ENCODE measurements at places on chromosomes 3 and 15. TPM values are rescaled to one million over a fixed set of nuclear protein-coding genes. Genes with fewer than 3 reads are reported as not detected.

DNA sequence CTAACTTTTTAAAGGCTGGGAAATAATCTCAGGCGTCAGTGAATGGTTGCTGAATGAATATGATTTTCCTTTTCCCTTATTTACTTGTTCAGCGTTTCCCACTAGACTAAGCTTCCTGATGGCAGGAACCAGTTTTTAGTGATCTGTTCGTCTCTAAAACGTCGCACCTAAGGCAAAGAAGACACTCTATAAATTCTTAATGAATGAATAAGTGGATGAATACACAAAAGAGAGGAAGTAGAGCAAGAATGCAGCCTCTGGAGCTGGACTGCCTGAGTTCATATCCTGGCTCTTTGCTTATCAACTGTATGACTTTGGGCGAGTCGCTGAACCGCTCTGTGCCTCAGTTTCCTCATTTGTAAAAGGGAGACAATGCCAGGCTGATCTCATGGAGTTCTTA lies 38.7 kb downstream of the WNT7A start:
- DNase-seq = no peak

- no peak for DNase-seq
These were observed 259.5 kb downstream of the UACA start for GRCh38 chr15:70503798-70504298.

DNA sequence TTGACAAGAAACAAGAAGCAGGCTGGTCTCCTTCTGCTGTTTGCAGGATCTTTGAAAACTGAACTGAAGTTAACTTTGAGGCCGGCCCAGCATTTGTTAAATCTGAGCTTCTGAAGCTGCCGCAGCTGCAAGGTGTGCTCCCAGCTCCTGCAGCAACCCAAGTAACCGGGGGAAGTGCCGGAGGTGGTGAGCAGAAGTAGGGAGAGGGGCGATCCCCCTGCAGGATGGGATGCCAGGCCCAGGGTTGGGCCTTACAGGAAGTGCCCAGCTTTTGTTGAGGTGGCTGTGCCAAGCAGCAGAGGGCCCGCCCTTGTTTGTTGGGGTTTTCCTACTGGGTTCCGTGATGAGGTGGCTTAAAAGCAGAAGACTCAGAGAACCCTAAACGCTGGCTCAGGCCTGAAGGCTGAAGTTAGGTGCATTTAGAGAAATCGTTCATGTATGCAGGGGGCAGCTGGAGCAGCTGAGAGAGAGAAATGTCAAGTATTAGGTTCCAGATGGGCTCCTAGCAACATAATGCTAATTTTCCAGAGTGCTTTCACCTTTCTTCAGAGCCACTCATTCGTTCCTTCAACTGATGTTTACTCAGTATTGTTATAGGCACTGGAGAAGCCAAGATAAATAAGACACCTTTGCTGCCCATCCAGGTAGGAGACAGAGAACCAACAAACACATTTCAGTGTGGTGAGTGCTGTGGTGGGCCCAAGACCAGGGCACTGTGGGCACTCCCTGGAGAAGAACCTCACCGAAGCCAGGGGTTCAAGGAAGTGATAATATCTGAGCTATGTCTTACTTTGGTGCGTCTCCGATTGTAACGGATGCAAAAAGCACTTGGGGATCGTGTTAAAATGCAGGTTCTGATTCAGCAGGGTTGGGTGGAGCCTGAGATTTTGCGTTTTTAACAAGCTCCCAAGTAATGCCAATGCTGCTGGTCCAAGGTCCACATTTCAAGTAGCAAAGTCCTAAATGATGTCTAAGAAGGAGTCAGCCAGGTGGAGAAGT lies 42.2 kb upstream of the PLCL2 start:
- DNase-seq = no peak

- no peak for DNase-seq
These were observed 797.6 kb downstream of the ROBO2 start for GRCh38 chr3:77837456-77838025.

DNA sequence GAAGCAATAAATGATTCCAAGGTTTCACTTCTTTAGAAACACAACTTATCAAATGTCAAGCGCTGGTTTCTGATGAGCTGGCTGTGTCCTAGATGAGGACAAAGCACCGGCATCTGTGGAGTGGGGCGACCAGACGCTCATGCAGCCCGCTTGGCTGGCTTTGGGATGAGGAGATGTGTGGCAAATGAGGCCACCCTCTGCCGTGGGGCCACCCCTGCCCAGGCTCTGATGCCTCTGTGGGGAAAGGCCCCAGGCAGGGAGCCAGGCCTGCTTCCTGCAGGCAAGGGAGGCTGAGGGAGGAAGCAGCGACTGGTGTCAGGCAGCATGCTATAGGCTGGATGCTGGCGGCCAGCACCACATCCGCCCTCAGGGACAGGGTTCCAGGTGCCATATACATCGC lies 102.9 kb downstream of the HERC2 start:
- no peak for DNase-seq

DNA sequence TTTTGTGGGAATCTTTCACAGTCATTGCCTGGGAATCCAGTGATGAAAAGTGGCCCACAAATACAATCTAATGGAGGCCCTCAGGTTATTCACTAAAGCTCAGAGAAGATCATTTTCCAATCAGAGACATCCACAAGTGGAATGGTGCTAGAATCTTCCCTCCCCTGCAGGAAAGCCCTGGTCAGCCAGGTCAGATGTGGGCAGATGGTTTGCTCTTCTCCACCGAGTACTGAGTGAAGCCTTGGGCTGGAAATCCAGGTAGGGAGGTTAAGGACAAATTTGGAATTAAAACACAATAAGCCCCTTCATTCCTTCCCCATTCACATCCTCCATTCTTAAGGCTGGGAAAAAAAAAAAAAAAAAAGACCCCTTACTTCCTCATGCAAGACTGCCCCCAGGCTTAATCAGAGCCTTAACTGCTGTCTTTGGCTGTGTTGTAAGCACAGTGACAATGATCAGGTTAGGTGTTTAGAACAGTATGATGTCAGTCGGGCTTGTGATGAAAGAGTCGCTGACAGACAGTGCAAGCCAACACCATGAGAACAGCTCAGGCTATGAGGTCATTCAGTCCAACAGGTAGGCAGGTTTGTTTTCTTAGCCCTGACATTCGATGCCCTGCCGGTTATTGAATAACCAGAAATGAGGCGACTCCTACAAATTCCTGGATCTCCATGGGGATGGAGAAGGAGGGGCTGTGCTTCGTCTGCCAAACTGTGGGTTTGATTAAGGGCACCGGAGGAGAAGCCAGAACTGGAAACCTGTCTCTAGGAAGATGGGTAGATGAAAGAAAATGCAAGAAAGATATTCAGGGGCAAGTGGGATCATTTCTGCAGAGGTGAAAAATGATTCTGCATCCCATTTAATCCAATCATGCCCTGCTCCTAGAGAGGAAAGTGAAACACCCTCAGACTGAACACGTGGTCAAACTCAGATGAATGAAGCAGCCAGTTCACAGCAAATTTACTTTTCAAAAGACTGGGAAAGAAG lies 23.5 kb upstream of the HES1 start:
- DNase-seq = peak; percentile 89

- DNase-seq = peak; percentile 67
These were observed 31.5 kb downstream of the ABHD2 start for GRCh38 chr15:89119489-89120478.

DNA sequence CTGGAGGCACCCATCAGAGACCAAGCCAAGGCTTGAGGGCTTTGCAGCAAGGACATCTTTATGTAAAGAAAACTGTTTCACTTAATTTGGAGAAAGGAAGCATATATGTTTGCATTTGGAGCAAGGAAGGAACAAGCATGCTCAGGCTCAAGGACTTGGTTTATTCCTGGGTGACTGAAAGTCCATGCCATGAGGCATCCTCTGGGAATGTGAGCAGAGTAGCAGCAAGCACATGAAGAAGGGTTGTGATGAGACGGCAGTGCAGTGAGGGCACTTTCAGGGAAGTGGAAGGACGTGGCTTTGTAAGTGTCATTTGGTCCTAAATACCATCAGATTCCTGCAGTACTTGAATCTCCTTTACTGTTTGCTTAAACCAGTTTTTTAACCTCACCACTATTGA lies 26.8 kb downstream of the POLG start:
- DNase-seq = no peak

GRCh38 chr15:58264053-58264971 lies 126.1 kb downstream of the AQP9 start:
- no peak for DNase-seq

- no peak for DNase-seq
These were observed 46.8 kb downstream of the TMCO5A start for GRCh38 chr15:37981201-37981600.

- DNase-seq = no peak
These were observed 29.6 kb upstream of the CRBN start for GRCh38 chr3:3209057-3209456.

DNA sequence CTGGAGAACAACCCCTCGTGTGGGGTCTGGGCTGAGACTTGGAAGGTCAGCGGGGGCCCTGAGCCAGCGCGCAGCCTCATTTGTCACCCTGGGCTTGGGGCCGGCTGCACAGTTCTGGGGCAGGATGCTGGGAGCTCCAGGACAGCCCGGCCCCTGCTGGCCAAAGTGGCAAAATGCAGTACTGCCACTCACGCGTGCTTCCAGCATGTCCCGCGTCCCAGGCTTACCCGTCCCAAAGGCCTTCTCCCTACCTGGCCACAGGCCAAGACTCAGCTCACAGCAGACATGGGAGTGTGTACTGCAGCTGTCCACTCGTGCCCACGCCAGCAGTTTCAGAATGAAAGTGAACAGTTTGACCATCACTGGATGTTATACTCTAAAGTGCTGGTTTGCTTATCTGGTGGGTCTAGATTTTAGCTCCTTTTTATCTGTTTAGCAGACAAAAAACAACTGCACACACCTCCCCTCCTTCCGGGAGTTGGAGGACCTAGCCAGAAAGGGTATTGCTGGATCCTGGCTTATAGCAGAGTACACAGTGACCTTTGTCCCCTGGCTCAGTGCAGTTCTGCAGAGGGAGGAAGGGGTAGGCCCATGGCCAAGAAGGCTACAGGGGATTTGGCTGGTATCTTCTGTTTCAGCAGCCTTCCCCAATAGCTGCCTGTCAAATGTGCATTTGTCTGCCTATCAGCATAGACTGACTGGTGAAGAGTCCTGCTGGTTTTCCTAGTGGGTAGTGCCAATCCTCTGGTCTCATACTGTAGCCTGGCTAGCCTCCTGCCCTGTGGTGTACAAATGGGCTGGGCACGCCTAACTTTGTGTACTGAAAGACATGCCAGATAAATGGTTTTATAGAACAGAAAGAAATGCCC lies 23.2 kb upstream of the IP6K2 start:
- DNase-seq = peak; percentile 93

GRCh38 chr3:157373783-157374182 lies 62.9 kb upstream of the PTX3 start:
- DNase-seq = no peak

- no peak for DNase-seq
These were observed 691 bp downstream of the SENP7 start for GRCh38 chr3:101512396-101512645.

GRCh38 chr3:129305592-129306091 lies 27.0 kb downstream of the HMCES start:
- DNase-seq = peak; percentile 91

- DNase-seq = no peak
These were observed 193.4 kb downstream of the SUCLG2 start for GRCh38 chr3:67460841-67461510.

DNA sequence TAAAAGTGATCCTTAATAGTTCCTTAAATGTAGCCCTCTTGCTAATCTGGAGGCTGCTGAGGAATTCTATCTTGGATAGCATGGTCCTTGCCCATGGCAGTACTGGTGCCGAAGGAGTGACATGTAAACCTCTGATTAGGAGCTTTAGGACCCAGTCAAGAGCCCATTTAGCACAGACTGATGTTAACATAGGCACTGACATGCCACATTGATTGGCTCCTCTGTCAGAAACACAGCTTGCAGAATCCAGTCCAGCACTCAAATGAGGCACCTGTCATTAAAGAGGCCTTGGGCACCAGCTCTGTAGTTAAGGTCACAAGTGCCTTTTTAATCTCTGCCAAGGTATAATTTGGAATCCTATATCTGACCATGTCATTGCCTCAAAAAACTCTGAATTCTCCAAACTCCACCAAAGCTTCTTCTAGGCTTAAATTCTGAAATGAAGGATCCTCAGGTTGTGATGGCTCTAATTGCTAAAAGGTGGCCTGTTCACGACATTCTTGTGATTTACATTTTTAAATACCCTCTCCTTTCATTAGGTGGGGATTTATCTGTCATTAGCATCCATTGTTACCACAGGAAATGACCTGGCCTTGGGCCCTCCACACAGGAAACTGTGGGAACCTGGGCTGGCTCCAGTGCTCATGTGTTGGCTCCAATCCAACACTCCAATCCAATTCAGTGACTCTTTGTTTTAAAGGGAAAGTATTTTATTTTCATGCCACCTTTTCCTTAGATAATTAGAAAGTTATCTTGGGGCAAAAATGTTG lies 57.3 kb upstream of the RNF7 start:
- DNase-seq = no peak

DNA sequence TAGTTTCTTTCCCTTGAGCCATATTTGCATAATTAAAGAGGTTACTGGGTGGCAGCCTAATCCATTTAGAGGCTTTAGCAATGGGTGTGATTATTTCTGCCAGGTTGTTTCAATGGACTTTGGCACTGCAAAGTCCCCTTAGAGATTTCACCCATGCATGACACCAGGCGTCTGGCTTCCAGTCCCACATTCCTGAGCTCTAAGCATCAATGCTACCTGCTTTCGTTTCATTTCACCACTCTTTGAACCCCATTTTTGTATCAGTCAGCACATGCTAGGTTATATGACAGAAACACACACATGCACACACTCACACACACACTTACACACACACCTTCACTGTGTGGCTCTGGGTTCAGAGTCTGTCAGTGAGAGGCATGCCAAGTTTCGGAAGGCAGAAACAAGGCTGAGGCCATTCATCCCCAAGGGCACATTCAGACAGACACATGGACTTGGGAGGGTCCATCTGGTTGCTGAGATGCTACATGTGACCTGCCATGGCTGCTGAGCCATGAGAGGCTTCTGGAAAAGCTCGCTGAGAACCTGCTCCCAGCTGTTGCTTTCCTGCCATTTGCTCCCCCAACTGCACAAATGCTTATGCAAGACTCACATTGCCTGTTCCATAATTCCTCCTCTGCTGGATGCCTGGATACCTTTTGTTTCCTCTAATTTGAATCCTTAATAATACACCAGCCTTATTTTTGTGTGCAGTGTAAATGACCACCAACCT lies 354.1 kb downstream of the GABRG3 start:
- no peak for DNase-seq

DNA sequence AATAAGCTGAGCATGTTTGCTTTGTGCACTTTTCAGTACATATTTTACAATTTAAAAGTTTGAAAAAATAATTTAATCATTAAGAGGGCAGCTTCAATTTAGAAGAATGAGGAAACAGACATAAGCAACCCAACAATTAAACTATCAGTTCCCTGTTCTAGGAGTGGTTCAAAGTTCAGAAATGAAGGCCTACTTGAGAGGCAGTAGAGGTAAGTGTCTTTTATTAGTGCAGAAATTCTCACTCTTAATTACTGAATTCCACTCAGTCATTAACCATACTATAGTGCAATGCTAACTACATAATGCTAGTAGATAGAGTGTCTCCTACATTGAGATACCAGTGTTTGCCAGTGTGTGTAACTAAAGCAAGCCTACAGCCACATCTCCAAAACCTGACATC lies 73.1 kb downstream of the TNIK start:
- DNase-seq = no peak

- DNase-seq = no peak
These were observed 51.6 kb downstream of the CHDH start for GRCh38 chr3:53794597-53794996.

- DNase-seq = no peak
These were observed 204.7 kb upstream of the GAP43 start for GRCh38 chr3:115418583-115418982.

- no peak for DNase-seq
These were observed 43.8 kb downstream of the POMGNT2 start for GRCh38 chr3:43062040-43062563.

The RHCG gene
- 1.1 TPM for total RNA-seq

The ASB14 gene
- not detected for total RNA-seq
